H1 (cell line): ENCODE measurements at places on chromosomes 5 and 9. TPM values are rescaled to one million over a fixed set of nuclear protein-coding genes. Genes with fewer than 3 reads are reported as not detected.
A peak's percentile ranks its signal among the peaks of the same experiment; 100 is the strongest.

DNA sequence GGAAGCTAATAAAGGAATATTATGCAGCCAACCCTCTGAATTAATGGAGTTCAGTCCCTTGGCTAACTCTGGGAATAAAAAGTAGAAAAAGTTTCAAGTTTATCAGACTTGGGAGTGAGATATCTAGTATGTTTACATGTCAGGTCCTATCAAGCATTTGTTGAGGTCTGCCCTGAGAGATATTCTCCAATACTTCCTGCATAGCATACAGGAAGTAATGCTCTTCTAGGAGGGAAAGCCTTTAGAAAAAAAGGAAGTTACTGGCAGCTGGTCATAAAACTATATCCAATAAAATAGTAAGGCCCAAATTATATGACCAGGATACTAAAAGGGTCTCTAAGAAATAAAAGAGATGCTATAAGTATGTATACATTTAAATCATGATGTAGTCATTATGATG is 594.1 kb upstream of the FTMT start:
- DNase-seq: no peak

GRCh38 chr5:102850503-102850902 is 95.4 kb downstream of the PAM start:
- no peak for DNase-seq

DNA sequence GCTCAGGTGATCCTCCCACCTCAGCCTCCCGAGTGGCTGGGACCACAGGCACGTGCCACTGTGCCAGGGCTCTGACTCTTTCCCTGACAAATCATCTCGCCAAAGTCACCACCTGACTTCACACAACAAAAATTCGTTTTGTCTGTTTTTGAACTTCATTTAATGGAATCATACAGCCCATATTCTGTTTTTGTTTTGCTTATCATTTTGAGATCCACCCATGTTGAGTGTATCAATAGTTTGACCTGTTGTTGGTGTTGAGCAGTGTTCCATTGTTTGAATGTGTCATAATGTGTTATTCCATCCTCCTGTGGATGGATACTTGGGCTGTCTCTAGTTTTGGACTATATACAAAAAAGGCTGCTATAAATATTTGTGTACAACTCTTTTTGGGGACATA is 6.9 kb upstream of the UBE2D2 start:
- DNase-seq: no peak

DNA sequence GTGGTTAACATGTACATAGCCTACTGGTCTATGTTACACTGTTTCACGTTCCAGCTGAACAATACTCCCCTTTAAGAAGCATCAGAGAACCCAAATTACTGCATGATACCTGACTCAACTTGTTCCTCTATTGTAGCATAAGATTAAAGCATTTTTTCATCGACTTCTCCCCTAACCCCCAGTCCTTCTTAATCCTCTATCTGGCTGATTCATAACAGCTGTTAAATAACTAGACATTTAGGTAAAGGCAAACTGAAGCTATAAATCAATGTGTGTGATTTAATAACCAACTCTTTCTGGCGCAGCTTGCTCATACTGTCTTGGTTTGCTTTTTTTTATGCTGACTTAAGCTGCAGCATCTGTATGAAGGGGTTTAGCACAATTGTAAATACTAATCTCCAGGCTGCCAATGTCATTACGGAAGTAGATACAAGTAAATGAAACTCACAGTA is 94.2 kb upstream of the MTAP start:
- no peak for DNase-seq

- DNase-seq: no peak
These were observed 57.1 kb downstream of the SEMA6A start for GRCh38 chr5:116517488-116517887.

DNA sequence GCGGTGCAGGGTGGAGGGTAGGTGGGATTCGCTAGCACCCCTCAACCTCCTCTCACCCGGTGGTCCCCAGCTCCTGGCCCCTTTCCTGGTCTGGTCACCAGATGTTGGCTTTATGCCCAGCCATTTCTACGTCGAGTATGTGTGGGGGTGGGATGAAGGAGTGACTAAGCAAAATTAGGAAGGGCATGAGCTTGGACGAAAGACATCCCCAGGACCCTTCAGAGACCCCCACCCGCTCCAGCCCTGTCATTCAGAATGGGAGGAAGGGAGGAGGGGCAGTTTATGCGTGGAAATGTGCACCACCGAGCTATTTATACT is 742 bp downstream of the BHMT2 start:
- no peak for DNase-seq

GRCh38 chr5:178117923-178118701 is 4.8 kb downstream of the N4BP3 start:
- DNase-seq: no peak

GRCh38 chr9:119088002-119088547 is 281.2 kb downstream of the BRINP1 start:
- DNase-seq: no peak

- DNase-seq: no peak
These were observed 20.0 kb downstream of the SLC30A5 start for GRCh38 chr5:69113851-69114250.

- no peak for DNase-seq
These were observed 149.1 kb upstream of the VCAN start for GRCh38 chr5:83322273-83322924.

GRCh38 chr9:20355022-20355421 is 267.3 kb downstream of the MLLT3 start:
- DNase-seq: no peak

DNA sequence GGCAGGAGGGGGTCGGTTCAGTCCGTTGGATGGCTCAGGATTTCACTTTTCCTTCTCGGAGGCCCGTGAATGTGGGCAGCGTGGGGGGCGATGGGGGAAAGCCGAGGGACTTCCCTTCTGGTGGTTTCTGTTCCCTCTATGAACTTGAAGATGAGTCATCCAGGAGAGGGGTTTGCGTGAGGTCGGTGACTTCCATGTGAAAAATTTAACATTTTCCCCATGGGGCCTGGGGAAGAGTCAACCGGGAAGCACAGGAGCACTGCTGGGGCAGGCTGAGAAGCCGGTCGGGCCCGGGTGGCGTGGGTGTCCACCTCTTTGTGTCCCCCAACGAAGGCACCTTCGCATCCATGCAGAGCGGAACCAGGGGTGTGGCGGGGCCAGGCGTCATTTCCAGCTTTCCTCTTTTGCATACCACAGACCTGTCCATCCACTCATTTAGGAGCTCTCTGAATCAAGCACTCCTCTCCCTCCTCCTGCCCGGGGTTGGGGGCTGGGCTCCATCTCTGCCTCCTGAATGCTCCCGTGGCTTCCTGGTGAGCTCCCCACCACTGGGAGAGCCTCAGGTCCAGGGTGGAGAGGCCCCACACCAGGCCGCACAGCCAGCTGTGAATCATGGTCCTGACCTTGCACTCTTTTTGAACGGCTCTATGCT is 68.4 kb downstream of the ANKRD33B start:
- DNase-seq: no peak

- no peak for DNase-seq
These were observed 208.2 kb downstream of the ZNF608 start for GRCh38 chr5:124538191-124538590.

DNA sequence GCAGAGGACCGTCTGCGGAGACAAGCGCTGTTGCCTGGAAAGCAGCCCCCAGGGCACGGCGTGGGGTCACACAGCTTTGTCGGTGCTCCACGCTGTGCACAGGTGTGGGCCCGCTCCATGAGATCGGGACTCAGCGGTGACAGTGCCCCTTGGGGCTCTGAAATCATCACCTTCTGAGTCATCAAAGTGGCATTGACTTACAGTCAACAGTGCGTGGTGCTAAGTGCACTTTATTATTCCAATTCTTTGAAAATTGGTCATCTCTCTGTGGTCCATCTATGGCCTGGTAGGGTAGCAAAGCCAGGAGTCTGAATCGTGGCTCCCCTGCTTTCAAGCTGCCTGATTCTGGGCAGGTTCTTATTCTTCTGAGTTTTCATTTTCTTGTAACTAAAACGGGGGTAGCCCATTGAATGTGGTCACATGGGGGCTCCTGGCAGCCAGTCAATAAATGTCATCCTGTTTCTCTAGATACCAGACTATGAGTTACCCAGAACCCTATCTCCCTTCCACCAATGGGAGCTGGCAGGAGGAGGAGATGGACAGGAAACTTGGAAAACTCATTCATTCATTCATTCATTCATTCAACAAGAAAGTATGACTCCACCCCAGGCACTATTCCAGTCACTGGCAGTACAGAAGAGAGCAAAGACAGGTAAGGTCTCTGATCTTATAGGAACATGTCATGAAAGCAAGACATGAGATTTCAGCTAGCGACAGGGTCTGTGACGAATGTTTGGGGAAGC is 20.3 kb upstream of the UNC5A start:
- DNase-seq: no peak

DNA sequence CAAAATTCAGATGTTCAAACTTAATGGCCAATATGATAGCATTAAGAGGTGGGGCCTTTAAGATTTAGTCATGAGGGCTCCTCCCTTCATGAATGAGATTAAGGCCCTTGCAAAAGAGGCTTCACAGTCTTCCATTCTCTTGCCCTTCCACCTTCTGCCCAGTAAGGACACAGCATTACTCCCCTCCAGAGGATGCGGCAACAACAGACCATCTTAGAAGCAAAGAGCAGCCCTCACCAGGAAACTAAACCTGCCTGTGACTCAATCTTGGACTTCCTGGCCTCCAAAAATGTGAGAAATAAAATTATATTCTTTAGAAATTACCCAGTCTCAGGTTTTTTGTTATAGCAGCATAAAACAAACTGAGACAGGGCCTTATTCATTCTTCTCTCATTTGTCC is 8.2 kb downstream of the AP3B1 start:
- DNase-seq: no peak

GRCh38 chr9:1256178-1256577 is 206.0 kb downstream of the DMRT2 start:
- no peak for DNase-seq

DNA sequence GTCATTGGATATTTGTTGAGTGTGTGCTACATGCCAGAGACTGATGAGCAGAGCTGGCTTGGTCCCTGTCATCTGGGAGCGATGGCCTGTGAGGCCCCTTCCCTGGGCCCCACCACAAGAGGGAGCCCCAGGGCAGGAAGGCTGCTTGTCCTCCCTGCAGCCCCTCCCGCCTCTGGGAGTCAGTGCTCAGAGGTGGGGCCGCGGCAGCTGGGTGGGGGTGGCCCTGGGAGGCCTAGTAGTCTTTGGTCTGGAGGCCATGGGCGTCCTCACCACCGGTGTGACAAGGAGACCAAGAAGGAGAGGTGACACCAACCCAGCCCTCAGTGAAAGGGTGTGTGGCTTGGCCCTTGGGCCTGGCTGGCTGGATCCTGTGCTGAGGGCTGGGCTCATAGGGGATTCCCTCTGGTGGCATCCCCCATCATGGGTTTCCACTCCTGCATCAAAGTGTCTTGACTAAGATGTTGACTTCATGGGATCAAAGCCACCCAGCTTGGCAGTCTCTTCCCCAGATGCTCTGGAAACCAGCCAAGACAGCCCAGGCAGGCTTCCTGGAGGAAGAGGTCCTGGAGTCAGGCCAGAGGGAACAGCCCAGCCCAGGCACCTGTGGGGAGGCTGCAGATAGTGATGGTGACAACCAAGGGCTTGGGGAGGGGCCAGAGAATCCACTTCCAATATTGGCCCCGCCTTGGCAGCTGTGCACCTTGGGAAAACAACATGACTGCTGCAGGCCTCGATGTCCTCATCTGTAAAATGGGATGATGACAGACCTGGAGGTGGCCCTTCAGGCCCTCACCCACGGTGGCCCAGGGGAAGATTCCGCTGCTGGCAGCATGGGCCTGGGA is 166.7 kb downstream of the GAPVD1 start:
- peak; percentile 84 for DNase-seq

GRCh38 chr5:153807801-153808200 is 230.9 kb downstream of the FAM114A2 start:
- no peak for DNase-seq

GRCh38 chr5:141488591-141489561 is at the start of gene PCDHGC5:
Gene PCDHGC5, plus strand, starts transcription at chr5:141489081. Its CDS starts 160 bp downstream, at chr5:141489241.
- no peak for DNase-seq

DNA sequence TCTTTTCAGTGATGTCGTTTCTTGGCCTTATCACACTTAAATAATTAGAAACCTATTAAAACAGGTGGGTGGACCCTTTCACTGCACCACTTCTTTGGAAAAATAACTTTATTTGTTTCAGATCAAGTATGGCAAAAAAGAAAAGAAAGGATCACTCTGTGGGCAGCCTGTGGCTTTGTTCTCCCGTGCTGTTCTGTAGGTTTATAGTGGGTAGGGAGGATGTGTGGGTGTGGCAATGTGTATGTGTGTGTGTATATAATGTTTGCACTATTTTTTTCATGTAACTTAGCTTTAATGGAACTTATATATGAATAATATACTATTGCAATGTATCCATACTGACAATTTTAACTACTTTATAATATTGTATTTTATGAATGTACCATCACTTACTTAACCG is 85.9 kb downstream of the ACTBL2 start:
- no peak for DNase-seq

GRCh38 chr5:31783731-31784130 is 144.8 kb downstream of the PDZD2 start:
- no peak for DNase-seq

DNA sequence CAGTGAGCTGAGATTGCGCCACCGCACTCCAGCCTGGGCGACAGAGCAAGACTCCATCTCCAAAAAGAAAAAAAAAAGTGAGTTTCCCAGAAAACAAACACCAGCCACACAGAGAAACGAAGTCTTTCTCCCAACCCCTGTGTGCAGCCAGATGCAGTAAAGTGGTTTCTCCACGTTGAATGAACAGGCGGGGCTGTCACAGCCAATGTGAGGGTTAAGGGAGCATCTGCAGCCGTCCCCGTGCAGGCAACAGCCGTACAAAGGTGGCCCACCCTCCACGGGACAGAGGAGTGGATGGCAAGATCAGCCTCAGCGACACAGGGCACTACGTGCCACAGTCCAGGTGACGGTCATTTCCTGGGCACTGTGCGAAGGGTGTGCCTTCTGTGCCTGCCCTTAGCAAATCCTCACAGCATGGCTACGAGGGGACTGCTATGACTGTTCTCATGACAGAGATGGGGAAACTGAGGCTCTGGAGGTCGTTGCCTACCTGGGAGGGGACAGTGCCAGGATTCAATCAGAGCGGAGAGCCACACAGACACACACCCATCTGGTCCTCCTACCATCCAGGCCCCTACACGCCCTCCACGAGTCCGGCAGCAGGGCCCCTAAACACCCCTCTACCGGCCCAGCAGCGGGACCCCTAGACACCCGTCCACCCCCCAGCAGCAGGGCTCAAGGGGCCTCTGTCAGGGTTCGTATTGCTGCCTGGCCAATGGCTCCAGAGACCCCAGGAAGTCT is 2.3 kb downstream of the VAV2 start:
- DNase-seq: no peak

GRCh38 chr5:86709157-86709881 is 91.6 kb downstream of the COX7C start:
- DNase-seq: no peak

Gene FBP2
- not detected in 2 replicates for total RNA-seq

Gene PNPLA7
- total RNA-seq: 0.47 and 0.57 TPM in 2 replicates

Gene PCDHGB1
- total RNA-seq: 2.8 and 3.9 TPM in 2 replicates

Gene C9orf153
- total RNA-seq: 0.65 TPM in 1 of 2 replicates, not detected in the other

Gene ANKRD33B
- total RNA-seq: 20.5 and 20.6 TPM in 2 replicates

Gene DOCK2
- 5.7 and 8.5 TPM in 2 replicates for total RNA-seq

Gene IRX2
- 40.4 and 47.5 TPM in 2 replicates for total RNA-seq

Gene PLPP7
- total RNA-seq: 3.4 TPM in 2 replicates

Gene SLC36A2
- total RNA-seq: not detected in 2 replicates

Gene CCIN
- total RNA-seq: 0.19 and 0.27 TPM in 2 replicates

Gene AFAP1L1
- 4.2 and 4.7 TPM in 2 replicates for total RNA-seq

Gene RNF208
- total RNA-seq: 7.7 and 8.9 TPM in 2 replicates

Gene SH3GL2
- 4.9 and 5.3 TPM in 2 replicates for total RNA-seq

Gene CDO1
- total RNA-seq: 25.4 and 26.1 TPM in 2 replicates
